Omental fat pad (tissue), 4 donors: ENCODE measurements at places on chromosomes 2 and 18.

- DNase-seq = no peak
These were observed 77.3 kb upstream of the RPL31 start for GRCh38 chr2:100924520-100925451.

DNA sequence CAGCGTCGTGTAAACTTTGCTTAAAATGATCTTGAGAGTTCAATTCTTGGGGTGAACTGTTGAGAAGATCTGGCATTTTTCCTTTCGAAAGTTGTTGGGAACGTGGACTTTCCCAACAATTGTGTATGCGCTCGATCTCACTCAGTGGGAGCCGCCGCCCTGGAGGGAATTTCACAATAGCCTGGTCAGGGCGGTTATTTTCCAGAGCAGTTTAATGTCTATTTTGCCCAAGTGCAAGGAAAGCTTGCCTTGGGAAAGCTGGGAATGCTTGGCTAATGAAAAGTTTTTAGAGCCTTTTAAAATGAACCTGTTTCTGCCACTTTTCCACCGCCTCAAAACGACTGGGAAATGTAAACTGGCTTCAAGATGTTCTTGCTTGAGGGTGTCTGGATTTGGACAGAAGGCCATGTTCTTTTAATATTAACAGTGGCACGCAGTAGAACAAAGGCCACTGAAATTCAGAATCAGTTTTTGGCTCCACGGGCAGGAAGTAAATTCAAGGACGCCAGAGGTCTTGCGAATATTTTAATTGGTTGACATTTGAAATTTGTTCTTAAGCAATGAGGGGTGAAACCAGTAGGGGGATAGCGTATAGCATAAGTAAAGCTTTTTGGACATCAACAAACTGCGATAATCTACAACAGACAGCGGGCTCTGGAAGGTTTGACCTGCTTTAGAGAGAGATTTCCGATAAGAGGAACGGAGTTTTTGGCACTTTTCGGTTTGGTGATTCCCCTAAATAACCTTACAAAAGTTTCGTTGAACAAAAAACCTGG, 1.2 kb downstream of the CFLAR start:
- no peak for DNase-seq

- DNase-seq = no peak
These were observed 117.5 kb upstream of the NCKAP5 start for GRCh38 chr2:133685636-133686215.

- DNase-seq = no peak
These were observed 10.5 kb upstream of the SLC1A4 start for GRCh38 chr2:64978514-64979268.

DNA sequence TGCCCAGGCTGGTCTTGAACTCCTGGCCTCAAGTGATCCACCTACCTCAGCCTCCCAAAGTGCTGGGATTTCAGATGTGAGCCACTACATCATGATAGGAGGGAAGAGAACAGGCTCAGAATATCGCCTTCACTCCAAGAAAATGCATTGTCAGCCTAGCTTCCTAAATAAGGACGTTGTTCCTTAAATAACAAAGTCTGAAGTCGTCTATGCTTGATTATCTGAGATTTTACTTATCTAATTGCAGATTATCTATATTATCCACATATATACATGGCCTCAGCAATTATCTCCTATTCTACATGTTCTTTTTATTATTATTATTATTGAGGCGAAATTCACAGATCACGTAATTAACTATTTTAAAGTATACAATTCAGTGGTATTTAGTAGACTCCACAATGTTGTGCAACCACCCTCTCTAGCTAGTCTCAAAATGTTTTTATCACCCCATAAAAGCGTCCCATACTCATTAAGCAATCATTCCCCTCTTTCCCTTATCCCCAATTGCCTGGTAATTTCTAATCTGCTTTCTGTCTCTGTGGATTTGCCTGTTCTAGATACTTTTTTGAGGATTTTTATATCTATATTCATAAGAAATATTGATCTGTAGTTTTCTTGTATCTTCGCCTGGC, 95.1 kb upstream of the RFX8 start:
- no peak for DNase-seq

- DNase-seq = peak; percentile 16
These were observed 29.2 kb downstream of the GPC1 start for GRCh38 chr2:240464514-240465241.

DNA sequence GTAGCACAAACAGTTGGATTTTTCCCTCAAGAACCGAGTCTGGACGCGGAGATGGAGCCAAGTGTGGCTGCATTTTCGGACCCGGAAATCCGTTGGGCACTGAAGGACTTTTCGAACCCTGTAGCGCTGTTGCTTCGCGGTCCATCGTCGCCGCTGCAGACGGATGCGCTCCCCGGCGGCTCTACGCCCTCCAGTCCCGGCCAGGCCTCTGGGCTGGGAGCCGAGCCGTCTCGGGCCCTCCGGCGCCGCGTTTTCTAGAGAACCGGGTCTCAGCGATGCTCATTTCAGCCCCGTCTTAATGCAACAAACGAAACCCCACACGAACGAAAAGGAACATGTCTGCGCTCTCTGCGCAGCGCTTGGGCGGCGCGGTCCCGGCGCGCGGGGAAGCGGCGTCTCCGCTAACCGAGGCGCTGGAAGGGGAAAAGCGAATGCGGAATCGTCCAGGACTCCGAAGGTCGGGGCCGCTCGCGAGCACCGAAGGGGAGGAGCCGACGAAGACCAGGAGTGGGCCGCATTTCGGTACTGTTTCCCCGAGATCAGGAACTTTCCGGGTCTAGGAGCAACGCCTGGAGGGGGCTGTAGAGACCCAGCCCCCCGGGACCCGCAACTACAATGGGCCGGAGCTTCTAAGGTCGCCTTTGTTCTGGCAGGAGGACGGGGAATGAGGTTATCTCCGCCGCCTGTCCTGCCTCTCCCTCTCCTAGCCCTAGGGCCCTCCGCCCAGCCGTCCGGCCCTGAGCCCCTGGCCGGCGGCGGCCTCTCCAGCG, 3.2 kb downstream of the EMX1 start:
- no peak for DNase-seq

GRCh38 chr2:42859006-42859552, 66.7 kb upstream of the HAAO start:
- DNase-seq = peak; percentile 84
